ENCODE measurements at places on chromosomes 3 and 15.

DNA sequence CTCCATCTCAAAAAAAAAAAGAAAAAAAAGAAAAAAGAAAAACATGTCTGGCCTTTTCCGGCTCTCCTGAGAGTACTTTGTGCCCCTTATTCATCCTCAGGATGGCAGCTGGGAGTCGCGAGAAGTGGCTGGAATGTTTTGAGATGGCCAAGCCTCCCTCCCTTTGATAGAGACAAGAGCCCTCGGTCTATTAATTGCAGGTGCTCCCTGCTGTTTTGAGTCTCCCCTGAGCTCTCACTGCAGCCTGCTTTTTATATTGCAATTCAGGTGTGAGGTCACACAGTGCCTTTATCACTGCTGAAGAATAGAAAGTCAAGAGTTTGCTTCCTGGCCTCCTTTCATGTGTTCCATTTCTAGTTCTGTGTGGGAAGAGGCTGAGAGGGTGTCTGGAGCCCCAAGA is 10.9 kb downstream of the CA12 start:
- no peak for DNase-seq

DNA sequence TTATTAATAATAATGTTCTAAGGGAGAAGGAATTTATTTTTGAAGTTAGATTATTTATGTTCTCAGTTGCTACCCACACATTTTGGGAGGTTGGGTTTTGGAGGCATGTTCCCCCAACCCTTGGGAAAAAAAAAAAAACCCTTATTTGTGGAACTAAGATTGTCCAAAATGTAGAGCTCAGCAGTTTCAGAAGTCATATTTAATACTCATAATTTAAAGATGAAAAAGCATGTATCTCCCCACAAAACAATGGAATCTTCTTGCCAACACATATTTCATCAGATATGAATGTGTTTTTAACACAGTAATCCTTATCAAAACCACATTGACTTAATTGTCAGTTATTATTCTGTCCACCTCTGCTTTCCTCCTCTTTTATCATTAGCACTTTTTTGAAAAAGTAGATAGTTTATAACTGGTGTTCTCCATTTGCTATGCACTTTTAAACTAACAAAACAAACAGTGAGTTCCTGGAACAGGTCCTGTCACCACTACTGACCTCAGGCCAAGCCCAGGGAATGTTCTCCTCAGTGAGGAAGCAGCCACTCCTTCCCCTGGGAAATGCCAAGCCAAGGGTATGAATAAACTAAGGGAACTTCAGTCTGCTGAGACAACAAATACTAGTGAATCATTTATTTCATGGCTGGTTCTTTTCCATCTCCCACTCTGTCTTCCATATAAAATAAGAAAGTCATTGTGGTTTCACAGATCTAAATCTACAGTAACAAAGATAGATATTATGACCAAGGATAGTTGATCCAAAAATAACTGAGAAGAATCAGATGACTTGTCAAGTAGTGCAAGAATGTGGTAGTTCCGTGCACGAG is 414.4 kb upstream of the ALCAM start:
- no peak for DNase-seq

- DNase-seq, result no peak
Measured at GRCh38 chr3:22012471-22012870, 261.5 kb upstream of the ZNF385D start.

GRCh38 chr3:49554633-49555265 is 472 bp downstream of the BSN start:
- peak; percentile 11 for DNase-seq

GRCh38 chr3:115996420-115997108 is 373.3 kb downstream of the GAP43 start:
- DNase-seq, result no peak
